ENCODE measurements at places on chromosomes 5 and 9.

DNA sequence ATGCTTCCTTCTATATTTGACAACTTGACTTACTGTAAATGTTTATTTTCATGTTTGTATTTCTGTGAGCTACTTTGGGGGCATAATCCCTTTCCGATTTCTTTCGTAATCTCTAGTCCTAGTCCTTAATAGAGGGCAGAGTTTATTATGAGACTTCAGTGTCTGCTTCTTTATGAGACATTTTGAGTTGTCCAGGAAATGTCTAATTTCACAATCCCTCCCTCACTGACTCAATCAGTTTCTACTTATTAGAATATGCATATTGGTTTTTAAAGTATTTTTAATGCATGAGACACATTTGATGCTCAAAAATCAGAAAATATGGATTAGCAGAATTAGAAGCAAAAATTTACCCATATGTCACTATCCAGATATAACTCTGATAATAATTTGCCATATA lies 160.9 kb downstream of the FOCAD start:
- H3K27me3 ChIP-seq, result no peaks in the 10 kb centered on the region
- no peaks in the 10 kb centered on the region for H3K36me3 ChIP-seq
- H3K4me1 ChIP-seq, result no peaks in the 10 kb centered on the region

DNA sequence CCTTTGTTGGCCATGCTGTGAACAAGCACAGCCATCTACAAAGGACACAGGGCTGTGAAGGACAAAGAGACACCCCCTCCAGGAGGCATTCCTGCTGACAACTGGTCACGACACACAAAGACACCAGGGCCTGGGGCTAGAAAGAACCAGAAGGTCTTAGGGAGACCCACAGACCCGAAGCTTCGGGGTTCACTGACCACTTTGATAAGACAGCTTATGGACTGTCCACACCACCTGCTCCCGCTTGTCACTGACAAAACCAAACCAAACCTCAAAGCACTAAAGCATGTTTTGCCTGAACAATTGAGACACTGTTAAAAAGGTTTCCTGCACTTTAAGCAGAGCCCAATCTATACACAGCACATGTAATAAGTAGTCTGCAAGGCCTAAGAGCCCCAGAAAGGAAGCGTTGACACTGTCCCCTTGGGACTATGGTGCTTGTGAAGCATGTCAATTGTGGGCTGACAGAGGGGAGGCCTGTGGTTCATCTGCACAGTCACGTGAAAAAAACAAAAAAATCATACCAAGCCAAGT lies 185.0 kb downstream of the GAPVD1 start:
- no peak overlapping the region for H3K4me3 ChIP-seq
- no peaks in the 10 kb centered on the region for H3K27me3 ChIP-seq
- DNase-seq, result no peak
- no peaks in the 10 kb centered on the region for H3K36me3 ChIP-seq
- peak overlapping the region; percentile 13 for H3K27ac ChIP-seq

GRCh38 chr5:126139773-126140172 lies 283.4 kb upstream of the GRAMD2B start:
- no peaks in the 10 kb centered on the region for H3K27me3 ChIP-seq
- H3K27ac ChIP-seq, result no peak overlapping the region
- DNase-seq, result no peak
- no peak overlapping the region for H3K4me3 ChIP-seq

DNA sequence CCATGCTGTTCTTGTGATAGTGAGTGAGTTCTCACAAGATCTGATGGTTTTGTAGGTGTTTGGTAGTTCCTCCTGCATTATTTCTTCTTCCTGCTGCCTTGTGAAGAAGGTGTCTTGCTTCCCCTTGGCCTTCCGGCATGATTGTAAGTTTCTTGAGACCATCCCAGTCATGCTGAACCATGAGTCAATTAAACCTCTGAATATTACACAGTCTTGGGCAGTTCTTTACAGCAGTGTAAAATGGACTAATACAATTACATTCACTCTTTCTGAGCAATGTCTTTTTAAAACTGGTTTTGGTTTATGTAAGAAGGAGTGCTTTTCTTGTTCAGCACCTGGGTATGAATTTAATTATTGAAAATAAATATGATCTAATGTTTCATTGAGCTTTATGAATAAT lies 50.7 kb upstream of the ARRDC3 start:
- DNase-seq, result no peak
- no peaks in the 10 kb centered on the region for H3K27me3 ChIP-seq
- no peak overlapping the region for H3K27ac ChIP-seq
- no peak overlapping the region for H3K4me3 ChIP-seq

DNA sequence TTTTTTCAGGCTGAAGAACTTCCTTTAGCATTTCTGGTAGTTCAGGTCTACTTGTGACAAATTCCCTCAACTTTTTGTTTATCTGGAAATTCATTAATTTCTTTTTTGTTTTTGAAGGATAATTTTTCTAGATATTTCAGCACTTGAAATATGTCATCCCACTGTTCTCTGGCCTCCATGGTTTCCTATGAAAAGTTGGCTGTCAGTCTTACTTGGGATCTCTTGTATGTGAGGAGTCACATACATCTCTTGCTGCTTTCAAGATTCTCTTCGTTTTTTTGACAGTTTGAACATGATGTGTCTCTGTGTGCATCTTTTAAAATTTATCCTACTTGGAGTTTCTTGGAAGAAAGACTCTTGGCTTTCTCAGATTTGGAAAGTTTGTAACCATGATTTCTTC lies 79.5 kb downstream of the RIC1 start:
- H3K27me3 ChIP-seq, result no peaks in the 10 kb centered on the region
- no peaks in the 10 kb centered on the region for H3K4me1 ChIP-seq
- H3K27ac ChIP-seq, result no peak overlapping the region
- no peak for DNase-seq

DNA sequence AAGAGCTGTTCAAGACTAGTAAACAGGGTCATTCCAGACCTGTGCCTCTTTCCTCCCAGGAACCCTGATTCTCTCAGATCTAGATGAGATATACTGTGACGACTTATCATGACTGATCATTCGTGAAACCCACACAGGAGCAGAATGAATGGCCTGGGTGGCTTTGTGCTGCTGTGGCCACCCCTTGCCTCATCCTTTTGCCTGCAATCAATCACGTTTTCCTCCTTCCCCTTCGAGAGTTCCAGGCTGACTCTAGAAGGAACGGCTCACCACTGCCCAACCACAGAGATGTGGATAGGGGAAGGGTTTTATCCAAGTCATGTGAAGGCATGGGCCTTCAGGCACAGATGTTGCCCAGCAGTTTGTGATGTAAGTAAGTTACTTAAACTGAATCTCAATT lies 5.8 kb downstream of the ANXA6 start:
- H3K27me3 ChIP-seq, result no peaks in the 10 kb centered on the region
- no peak overlapping the region for H3K4me3 ChIP-seq
- H3K27ac ChIP-seq, result peak overlapping the region; percentile 82
- no peak for DNase-seq
- H3K4me1 ChIP-seq, result peaks cover 84% of the 10 kb centered on the region

- no peak for DNase-seq
- no peaks in the 10 kb centered on the region for H3K27me3 ChIP-seq
- H3K36me3 ChIP-seq, result no peaks in the 10 kb centered on the region
- H3K4me1 ChIP-seq, result peaks cover 8% of the 10 kb centered on the region
- H3K27ac ChIP-seq, result no peak overlapping the region
These were observed 16.2 kb downstream of the QSOX2 start for GRCh38 chr9:136229096-136230065.

DNA sequence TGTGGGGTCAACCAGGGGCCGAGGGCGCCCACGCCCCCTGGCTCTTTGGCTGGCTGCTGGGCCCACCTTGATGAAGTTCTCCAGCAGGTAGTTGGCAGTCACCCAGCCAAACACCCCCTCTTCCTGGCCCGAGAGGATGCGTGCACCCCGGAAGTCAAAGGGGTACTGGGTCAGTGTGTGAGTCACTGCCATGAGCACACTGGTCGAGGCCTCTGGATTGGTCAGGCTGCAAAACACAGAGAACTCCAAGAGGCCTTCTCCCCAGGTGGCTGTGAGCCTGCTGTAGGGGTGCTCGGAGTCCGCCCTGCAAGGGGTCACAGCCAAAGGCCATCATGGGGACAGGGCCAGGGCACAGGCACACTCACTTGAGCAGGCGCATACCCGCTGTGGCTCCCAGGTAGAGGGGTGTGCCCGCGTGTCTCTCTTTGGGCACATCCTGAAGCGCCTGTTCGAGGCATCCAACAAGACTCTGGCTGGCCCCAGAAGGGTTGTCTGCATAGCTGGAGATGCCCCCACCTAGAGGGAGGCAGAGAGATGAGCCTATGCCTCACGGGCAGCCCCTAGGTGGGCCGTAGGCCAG lies 2.6 kb downstream of the ENTPD2 start:
- no peak overlapping the region for H3K27ac ChIP-seq
- no peaks in the 10 kb centered on the region for H3K36me3 ChIP-seq
- H3K4me3 ChIP-seq, result no peak overlapping the region

GRCh38 chr5:9370256-9370655 lies 175.6 kb downstream of the SEMA5A start:
- no peak for DNase-seq
- no peak overlapping the region for H3K27ac ChIP-seq
- no peaks in the 10 kb centered on the region for H3K4me1 ChIP-seq
- H3K36me3 ChIP-seq, result no peaks in the 10 kb centered on the region
- H3K27me3 ChIP-seq, result no peaks in the 10 kb centered on the region
- no peak overlapping the region for H3K4me3 ChIP-seq

DNA sequence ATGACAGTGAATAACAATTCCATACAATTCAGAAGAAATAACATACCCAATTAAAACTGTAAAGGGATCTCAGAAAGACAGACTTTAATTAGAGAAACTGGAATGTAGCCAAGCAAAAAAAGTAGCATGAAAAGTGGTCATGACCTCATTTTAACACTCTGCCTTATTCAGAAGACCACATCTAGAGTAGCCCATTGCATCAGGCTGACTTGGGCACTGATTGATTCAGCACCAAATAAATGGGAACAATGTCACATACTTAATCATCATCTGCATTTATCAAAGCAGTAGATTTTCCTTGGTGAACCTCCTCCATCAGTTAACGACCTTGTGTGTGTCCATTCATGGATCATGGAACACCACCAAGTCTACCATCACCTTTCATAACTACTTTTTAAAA lies 992.1 kb downstream of the NR2F1-AS1 start:
- H3K36me3 ChIP-seq, result no peaks in the 10 kb centered on the region
- no peak for DNase-seq
- no peaks in the 10 kb centered on the region for H3K27me3 ChIP-seq
- H3K27ac ChIP-seq, result no peak overlapping the region
- no peak overlapping the region for H3K4me3 ChIP-seq

DNA sequence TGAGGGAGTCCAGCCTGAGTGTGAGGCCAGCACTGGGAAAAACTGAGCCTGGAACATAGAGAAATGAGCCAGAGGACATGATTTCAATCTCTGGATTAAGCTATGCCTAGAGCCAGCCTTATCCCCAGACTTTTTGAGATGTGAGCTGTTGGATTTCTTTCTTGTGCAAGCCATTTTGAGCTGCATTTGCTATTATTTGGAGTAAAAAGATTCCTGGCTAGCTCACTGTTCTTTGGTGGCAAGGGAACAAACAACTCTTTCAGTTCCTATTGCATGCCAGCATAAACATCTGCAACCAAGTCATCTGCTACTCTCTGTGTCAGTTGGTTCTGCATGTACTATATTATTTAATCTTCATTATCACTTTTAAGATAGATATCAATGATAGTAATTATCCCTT lies 70.1 kb upstream of the MAN2A1 start:
- no peaks in the 10 kb centered on the region for H3K27me3 ChIP-seq
- H3K4me1 ChIP-seq, result no peaks in the 10 kb centered on the region
- H3K36me3 ChIP-seq, result no peaks in the 10 kb centered on the region
- H3K4me3 ChIP-seq, result no peak overlapping the region
- no peak overlapping the region for H3K27ac ChIP-seq

DNA sequence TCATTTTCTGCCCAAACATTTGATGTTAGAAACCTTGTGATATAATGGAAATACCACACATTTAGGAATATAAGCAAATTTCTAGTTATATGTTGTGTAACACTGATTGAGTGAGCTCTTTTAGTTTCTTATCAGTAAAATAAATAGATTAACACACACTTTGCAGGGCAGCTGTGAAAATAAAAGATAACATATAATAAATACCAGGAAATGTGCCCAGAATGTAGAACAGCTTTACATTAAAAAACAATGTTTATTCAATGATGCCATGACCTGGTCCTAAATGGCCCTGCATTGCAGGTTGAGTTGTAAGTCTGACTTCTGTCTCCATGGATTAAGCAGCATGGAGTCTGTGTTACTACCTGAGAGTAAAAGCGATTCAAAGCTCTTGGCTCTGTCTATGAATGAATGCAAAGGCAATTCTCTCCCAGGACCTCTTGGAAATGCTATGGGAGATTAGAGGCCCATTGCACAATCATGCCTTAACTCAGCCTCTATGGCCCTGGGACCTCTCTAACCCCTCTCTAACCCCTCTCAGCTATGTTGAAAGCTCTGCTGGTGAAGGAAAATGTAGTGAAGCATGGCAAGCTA lies 296.0 kb upstream of the ACTBL2 start:
- H3K27me3 ChIP-seq, result no peaks in the 10 kb centered on the region
- no peaks in the 10 kb centered on the region for H3K36me3 ChIP-seq
- H3K4me3 ChIP-seq, result no peak overlapping the region
- H3K4me1 ChIP-seq, result peaks cover 40% of the 10 kb centered on the region
- no peak overlapping the region for H3K27ac ChIP-seq

- no peak overlapping the region for H3K27ac ChIP-seq
- no peak overlapping the region for H3K4me3 ChIP-seq
- no peak for DNase-seq
- no peaks in the 10 kb centered on the region for H3K27me3 ChIP-seq
- no peaks in the 10 kb centered on the region for H3K4me1 ChIP-seq
These were observed 129.9 kb downstream of the DMXL1 start for GRCh38 chr5:119200795-119201194.

- H3K36me3 ChIP-seq, result no peaks in the 10 kb centered on the region
- H3K4me3 ChIP-seq, result no peak overlapping the region
- peaks cover 6% of the 10 kb centered on the region for H3K4me1 ChIP-seq
- DNase-seq, result no peak
- H3K27me3 ChIP-seq, result no peaks in the 10 kb centered on the region
These were observed 48.0 kb upstream of the CAST start for GRCh38 chr5:96614110-96614691.

- no peak overlapping the region for H3K27ac ChIP-seq
- H3K4me1 ChIP-seq, result no peaks in the 10 kb centered on the region
- no peak overlapping the region for H3K4me3 ChIP-seq
These were observed 114.1 kb downstream of the PIK3R1 start for GRCh38 chr5:68329554-68330255.

DNA sequence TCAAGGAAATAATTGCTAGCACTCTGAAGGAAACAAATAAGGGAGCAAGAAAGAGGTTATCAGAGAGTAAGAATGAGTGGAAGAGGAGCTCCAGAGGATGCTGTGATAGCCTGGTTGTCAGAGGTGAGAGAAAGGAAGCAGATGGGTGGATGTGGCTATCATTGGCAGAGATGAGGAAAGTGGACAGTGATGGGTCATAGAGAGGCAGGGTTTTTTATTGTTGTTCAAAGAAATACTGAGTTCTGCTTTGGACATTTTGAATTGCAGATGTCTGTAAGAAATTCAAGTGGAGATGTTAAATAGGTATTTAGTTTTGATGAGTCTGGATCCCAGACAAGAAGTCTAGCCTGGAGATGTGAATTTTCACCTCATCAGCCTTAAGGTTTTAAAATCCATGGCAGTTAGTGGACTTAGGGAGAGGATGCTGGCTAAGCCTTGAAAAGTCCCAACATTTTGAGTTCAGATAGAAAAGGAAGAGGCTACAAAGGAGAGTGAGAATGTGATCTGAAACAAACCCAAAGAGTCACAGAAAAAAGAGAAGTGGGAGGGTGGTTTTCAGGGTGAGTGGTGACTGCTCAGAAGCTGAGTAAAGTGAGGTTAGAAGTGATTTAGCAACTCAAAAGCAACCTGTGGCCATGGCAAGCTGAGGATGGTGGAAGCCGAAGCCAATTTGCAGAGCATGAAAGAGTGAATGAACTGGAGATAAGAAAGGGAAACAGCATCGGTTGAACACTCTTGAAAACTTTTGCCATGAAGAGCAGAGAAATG lies 50.4 kb downstream of the PPIC start:
- DNase-seq, result no peak
- no peak overlapping the region for H3K27ac ChIP-seq
- H3K4me1 ChIP-seq, result no peaks in the 10 kb centered on the region
- H3K27me3 ChIP-seq, result no peaks in the 10 kb centered on the region
- no peak overlapping the region for H3K4me3 ChIP-seq
- H3K36me3 ChIP-seq, result no peaks in the 10 kb centered on the region
